ENCODE measurements at places on chromosomes 5 and 9.

GRCh38 chr5:139293507-139294373 is at the start of gene MATR3:
TSS of gene MATR3 (plus strand) at chr5:139293740. CDS start at chr5:139307416, 13,676 bp downstream.
- DNase-seq: peak; percentile 85

GRCh38 chr5:133828722-133829121 is 139.7 kb downstream of the C5orf15 start:
- DNase-seq: no peak

GRCh38 chr9:112780450-112781036 is 30.0 kb downstream of the SNX30 start:
- DNase-seq: no peak

GRCh38 chr5:177116631-177117373 is 16.8 kb upstream of the NSD1 start:
- DNase-seq: peak; percentile 68

- DNase-seq: no peak
Measured at GRCh38 chr5:124463851-124464250, 282.6 kb downstream of the ZNF608 start.

DNA sequence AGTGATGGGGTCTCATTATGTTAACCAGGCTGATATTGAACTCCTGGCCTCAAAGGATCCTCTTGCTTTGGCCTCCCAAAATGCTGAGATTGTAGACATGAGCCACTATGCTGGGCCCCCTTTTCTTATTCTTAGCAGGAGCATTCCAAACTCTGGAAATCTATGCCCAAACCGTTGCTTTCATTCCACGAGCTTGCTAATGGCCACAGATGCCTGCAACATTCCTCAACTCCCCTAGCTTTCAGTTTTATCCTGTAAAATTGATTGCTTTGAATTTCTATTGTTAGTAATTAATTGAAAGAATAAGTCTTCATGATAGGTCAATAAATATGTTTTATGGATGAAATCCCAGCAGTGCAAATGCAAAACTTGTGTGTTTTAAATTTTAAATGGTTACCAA is 564.8 kb upstream of the WWC1 start:
- DNase-seq: no peak

DNA sequence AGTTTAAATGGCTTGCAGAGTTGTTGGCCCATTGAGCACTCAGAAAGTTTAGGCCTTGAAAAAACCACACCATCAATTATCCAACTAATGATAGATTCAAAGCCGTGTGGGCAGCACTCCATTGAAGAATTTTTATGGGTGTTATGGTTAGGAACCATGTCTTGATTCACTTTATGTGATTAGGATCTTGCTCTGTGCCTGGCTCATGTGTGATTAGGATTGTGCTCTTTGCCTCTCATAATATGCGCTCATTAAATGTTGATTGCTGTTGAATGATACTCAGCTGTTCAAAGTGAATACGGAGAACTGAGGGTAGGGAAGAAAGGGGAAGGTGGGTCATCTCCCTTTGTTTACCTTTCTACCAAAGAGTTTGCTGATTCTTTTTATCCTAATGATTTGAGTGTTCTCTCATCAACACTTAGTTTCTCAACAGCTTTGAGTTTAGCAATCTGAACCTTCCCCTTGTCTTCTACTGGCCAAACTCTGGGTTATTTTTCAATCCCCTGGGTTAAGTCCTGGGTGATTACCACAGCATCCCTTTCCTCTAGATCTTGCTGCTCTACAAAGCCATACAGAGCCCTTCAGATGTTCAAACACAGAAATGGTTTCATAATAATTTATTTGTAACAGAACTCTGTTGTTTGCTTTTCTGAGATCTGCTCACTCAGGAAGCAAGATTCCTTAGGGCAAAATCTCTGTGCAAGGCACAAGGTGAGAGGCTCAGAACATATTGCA is 668.8 kb upstream of the RGMB start:
- no peak for DNase-seq

DNA sequence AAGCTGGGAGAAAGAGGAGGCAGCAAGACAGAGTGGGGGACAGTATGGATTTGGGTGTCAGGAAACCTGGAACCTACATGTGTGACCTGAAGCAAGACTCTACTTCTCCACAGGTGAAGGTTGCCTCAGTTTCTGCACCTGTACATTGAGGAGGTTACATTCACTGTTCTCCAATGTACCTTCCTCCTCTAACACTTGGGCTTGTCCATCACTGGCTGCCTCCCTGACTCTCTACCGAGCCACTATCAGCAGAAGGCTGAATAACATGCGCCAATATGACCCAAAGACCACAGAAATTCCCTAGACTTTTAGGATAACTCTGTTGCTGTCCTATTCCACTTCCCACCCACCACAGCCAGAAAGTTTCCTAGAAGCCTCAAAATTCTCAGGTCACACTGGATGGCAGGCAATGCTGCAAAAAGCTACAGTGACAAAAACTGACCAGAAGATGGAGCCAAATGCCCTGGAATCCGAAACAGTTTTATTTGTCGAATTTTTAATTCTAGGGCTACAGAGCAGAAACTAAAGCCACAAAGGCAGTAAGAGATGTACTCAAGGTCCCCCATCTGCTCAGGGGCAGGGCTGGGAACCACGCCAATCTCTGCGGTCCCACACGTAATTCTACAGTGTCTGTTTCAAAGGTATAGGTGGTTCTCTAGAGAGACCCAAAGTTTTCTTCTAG is 64.4 kb downstream of the FAM114A2 start:
- DNase-seq: no peak

DNA sequence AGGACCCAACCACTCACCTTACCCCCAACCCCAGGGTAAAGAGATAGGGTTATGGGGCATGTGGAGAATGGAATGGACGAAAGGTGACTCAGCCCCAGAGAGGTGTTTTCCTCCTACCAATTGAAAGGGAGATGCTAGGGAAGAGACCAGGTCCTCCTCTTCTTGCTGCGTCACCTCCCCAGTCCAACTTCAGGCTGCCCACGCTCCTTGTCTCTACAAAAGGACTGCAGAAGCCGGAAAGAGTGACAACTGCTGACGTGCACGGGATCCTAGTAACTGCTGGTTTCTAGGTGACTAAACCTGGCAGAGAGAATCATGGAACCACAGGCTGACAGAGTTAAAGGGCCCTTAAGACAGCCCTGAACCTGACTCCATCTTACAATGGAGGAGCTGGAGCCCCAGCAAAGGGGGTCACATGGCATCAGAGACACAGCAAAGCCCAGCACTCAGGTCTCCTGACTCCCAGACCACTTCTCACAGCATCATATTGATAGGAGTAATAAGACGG is 2.2 kb downstream of the GPX3 start:
- DNase-seq: no peak
